ENCODE measurements at places on chromosomes 5 and 9.

DNA sequence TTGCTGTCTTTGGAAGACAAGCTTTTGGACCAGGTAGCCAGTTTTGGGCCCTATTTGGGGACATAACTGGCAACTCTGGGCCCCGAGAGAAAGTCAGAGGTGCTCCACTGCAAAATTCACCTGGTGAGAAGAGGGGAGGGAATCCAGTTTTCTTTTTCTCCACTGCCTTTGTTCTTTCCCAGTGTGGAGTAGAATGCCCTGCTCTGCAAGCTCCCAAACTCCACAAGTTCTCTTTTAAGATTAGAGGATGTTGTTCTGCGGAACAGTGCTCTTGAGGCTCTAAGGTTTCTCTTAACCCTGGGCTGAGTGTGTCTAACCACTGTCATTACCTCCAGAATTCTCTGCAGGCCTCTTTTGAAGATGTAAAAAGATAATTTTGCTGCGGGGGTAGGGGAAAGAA is 25.3 kb downstream of the MACIR start:
- DNase-seq: no peak

GRCh38 chr9:93620041-93620506 is 43.7 kb downstream of the PHF2 start:
- no peak for DNase-seq

GRCh38 chr9:114315723-114316363 is 7.1 kb upstream of the ORM1 start:
- DNase-seq: no peak

GRCh38 chr9:73531658-73532057 is 380.0 kb downstream of the ANXA1 start:
- DNase-seq: no peak

- DNase-seq: no peak
These were observed 117.5 kb upstream of the OR13F1 start for GRCh38 chr9:104386425-104387069.

GRCh38 chr5:124661317-124662141 is 84.9 kb downstream of the ZNF608 start:
- DNase-seq: no peak

DNA sequence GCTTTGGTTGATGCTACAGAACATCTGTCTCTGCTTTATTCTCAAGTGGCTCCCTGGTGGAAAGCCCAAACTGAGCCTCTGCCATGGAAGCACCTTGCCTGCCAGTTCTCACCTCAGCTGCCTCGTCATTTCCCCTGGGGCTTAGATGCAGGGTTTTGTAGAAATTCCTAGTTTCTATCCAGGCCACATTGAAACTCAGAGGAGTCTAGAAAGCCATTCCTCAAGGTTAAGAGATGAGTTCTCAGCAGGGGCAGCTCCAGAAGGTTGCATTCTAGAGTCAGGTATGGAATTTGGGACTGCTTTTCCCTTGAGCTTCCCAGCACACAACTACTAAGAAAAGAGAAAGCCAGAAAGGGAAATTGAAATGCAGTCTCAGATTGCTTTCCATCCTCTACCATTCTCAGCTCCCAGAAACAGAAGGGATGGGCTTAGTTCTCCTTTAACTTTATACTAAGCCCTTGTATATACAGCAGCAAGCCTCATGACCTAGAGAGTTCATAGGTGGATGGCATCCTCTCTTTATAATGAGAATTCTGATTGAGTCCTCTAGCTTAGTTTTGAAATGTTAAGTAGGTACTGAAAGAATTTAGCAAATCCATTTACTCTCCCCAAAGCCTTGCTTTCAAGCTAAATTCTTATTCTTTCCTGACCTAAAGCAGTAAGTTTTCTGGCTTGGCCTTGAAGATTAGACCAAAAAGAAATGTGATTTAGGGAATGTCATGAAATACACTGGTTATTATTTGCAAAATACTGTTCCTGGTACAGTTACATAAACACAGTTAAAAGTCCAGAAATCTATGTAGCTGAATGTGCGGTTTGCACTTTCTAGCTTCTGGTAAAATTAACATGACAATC is 66.0 kb upstream of the MEF2C start:
- DNase-seq: no peak
